ENCODE measurements at places on chromosomes 7 and 10.
A peak's percentile ranks its signal among the peaks of the same experiment; 100 is the strongest.

DNA sequence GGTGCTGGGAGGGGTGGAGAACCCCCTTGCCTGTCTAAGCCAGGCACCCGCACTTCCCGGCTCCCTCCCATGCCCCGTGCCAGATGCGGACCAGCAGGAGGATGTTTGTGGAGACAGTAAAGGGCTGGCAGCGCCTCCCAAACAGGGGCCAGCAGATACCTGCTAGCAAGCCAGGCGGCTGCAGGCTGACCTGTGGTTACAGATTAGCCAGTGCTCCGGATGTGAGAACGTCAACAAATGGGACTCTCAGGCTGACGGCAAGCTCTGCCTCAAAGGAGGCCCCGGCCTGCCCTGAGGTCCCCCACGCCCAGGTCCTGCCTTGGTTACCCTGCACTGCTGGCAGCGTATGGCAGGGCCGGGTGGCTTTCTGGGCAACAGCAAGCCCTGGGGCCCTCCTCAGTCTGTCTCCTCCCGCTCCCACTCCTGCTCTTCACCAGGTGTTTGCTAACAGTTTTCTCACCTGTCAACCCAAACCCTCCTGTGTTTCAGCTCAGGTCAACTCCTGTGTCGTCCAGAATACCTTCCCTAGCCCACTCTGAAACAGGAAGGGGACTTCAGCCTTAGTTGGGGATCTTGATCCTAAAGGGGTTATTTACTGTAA lies 85.4 kb downstream of the NEURL1 start:
- no peak for DNase-seq

- no peak for DNase-seq
Measured at GRCh38 chr10:5959581-5960069, 17.7 kb downstream of the IL15RA start.

- no peak for DNase-seq
Measured at GRCh38 chr10:43411536-43411935, 2.5 kb upstream of the HNRNPF start.

GRCh38 chr10:14407567-14407966 lies 76.8 kb upstream of the FRMD4A start:
- no peak for DNase-seq

DNA sequence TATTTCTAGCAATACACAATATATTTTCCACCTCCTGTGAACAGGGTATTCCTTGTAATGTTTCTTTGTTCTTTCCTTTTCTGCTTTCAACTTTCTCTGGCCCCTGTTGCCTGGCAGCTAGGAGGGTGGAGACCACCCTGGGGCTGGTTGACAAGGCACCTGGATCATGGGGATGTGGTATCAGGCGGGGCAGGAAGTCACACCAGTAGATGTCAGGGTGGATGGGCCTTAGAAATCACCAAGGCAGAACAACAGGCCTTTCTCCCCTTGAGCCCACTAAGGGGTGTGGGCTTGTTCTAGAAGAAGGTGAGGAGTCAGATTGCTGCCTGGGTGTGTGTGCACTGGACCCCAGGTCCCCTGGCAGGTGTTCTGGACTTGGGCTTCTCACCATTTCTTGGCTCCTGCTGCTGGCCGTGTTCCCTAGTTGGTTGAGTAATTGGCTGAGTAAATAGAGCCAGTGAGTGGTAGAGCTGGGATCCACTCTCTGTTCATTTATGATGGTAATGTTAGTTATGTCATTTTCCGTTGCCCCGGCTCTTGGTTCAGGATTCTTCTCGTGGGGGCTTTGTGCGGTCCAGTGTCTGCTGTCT lies 24.9 kb downstream of the ZNF783 start:
- no peak for DNase-seq

DNA sequence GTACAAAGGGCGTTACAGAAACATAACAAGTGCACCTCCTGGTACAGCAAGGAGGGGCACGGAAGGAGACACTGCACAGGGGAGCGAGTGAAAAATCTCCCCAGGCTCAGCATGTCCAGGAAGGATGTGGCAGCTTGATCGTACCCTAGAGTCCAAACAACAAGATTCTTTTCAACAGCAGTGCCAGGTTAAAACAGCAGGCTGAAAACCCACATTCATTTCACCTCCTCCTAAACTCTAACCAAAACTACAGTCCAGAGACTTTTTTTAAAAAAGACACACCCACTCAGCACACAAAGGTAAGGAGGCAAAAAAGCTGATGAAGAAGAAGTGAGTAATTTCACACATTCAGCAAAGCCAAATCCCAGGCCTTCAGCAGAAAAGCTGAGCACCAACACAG lies 138.8 kb downstream of the SFMBT2 start:
- DNase-seq: no peak

DNA sequence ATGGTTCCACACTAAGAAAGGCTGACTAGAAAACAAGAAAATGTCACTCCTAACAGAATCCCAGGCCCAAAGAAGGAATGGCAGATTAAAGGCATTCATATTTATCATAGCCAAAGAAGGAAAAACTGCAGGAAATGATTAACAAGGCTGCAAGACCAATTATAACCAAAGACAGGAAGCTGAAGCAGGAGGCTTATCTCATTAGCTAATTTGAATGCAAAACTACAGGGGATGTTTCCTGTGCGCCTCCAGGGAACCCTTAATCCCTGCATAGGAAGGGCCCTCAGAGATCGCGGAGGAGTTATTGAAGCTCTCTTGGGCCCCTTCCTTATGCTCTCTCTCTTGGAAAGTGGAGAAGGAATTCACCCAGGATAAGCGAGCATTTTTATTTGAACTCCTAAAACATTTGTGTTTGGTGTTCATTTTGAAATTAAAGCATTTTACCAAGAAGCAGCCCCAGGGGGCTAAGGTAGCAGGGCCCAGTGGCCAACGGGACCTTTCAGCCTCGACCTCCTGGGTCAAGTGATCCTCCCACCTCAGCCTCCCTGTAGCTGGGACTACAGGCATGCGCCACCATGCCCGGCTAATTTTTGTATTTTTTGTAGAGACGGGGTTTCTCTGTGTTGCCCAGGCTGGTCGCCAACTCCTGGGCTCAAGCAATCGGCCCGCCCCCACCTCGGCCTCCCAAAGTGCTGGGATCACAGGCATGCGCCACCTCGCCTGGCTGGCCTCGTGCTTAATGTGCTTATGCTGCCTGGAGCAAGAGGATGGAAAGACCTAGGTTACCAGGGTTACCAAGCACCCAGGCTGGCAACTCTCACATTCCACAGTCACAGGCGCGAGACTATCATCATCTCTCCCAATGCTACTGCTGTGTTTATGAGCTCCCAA lies 24.1 kb upstream of the PROSER2 start:
- no peak for DNase-seq

DNA sequence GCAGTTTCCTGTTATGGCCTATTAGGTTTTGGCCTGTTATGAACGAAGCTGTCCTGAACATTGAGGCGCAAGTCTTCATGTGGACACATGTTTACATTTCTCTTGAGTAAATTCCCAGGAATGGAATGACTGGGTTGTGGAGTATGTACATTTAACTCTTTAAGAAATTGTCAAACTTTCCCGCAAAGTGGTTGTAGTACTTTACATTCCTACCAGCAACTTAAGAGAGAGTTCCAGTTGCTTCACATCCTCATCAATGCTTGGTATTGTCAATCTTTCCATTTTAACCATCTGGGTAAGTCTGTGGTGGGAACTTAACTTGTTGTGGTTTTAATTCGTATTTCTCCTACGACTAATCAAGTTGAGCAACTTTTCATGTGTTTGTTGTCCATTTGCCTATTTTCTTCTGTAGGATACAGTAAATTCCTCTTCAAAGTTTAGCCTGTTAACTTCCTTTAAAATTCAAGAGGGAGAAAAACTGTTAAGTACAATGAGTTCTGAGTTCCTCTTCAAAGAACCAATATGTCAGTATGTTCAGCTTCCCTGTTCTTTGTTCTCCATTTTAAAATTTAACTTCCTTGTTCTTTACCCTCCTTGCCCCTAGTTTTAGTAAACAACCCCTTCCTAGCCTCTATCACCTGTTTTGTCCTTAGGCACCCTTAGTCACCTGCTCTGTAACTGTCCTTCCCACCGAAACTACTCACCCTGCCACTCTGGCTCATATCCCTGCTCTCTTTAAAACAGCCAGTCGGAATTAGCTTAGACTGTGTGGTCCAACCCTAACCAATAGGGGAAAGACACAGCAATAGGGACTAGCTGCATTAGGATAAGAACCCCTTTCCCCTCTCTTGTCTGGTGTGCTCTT lies 74.0 kb downstream of the FAM241B start:
- no peak for DNase-seq

GRCh38 chr10:6204063-6204340 lies 1.3 kb downstream of the PFKFB3 start:
- peak; percentile 61 for DNase-seq

- no peak for DNase-seq
Measured at GRCh38 chr7:107833684-107834106, 30.7 kb upstream of the SLC26A3 start.

GRCh38 chr7:106848851-106849442 lies 16.1 kb upstream of the PIK3CG start:
- DNase-seq: no peak

DNA sequence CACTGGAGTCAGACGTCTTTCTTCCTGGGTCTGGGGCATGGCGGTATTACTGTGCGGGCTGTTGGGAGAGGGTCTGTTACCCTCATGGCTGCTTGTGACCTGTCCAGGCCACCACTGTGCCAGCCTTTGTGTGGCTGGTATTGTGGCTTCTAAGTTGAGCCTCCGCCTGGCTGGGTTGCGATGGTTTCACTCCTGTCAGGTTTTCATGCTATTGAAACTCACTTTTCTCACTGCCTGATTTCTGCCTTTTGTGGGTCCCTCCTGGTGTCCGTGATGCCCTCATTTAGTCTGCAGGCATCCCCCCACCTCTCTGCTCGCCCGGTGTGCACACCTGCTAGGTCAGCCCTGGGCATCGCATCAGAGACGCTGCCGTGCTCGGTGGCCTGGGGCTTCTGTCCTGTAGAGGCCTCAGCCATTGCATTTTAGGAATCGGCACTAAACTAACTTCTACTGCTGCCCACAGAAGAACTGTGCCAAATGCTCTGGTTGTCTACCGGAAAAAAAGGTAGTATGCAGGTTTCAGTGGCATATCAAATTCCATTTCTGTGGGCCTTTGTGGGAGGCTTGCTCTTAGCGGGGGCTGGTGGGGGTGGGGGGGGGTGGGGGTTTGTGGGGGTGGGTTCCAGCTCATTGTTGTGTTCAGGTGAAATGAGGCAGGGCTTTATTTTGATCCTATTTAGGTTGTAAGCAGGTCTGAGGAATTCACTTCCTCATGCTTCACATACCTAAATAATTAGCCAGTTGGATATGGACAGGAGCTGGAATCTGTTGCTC lies 64.3 kb downstream of the MGMT start:
- no peak for DNase-seq

DNA sequence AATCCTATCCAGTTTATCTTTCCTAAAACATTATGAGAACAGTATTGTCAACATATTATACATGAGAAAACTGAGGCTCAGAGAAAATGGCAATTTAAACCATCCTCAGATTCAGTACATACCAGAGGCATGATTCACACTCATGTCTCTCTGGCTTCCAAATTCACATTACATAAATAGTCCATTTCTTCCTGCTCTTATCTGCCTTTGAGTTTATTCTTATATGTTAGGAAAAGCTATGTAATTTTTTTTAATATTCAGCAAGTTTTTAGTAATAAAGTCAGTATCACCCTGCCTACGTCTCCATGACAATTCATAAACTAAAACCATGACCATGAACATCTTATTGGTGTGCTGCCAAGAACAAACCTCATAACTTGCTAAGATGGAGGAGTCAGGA lies 1260.2 kb upstream of the SORCS1 start:
- no peak for DNase-seq

DNA sequence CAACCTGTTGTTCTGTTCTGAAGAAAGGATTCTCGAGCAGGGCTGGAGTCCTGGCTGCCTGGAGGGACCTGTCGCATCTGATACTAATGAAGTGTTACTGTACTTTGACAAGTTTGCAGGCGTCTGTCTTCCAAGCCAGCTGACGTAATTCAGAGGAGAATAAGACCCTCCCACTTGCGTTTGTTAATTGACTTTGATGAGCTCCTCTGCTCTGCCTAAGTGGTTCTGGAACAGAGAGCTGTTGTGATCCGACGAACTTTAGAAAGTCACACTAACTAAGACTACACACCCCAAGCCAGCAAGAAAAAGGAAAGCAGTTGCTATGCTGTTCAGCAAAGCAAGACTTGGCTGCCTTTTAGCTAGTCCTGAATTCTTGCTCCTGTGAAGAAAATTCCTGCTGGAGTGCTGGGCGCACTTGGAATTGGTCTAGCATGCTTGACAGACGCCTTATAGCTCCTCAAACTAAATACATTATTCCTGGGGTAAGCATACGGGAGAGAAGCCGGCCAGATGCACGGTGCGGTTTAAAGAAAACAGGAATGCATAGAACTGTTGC lies 200.3 kb downstream of the CACNB2 start:
- no peak for DNase-seq

DNA sequence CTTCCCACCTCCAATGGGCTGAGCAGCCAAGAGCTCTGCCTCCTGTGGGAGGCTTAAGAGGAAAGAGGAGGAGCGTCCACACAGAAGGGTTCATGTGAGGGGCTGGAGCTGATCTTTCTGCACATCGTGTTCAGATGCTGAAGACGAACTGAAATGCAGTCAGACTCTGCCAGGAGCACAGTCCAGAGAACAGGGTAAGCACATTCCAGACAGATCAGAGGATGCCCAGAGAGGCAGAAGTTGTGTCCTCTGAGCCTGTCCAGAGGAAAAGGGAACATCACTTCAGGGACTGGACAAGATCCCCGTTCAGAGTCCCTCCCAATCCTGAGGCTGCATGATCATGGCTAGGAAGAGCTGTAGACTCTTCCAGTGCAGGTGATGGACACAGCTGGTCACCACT lies 72.9 kb downstream of the ITIH5 start:
- DNase-seq: no peak

DNA sequence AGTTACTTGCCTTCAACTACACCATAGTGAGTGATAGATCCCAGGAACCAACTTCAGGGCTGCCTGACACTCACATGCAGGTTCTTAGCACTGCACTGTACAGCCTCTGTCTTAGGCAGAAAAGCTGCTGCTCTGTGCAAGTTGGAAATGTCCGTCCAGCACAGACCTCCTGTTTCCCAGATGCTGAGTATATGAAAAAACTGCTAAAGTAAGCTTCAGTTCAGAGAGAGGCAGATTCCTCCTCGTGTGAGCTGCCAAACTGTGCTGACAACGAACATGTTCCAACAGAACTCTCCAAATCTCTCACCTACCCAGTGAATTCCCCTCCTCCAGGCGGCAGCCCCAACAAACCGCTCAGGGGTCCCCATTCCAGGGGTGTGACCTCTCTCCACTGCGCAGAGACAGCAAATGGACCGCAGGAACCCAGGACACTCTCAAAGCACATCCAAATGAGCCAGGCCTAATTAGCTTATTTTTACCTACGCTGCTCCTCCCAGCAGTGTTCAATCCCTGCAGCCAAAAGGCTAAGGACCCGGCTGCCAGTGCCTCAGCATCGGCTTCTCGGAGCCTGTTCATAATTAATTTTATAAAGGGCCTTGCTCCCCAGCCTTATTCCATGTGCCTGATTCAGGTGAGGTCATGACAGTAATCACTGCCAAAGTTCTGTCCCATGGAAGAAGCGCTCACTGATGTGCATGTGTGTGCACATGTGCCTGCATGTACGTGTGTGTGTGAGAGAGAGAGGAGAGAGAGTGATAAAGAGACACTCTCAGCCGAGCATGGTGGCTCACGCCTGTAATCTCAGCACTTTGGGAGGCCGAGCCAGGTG lies 159.5 kb upstream of the AUTS2 start:
- DNase-seq: no peak

- DNase-seq: no peak
Measured at GRCh38 chr10:130202984-130203621, 66.9 kb downstream of the GLRX3 start.

Data from breast epithelium (tissue), 4 donors.